Nephron progenitor cell (in vitro differentiated cells): ENCODE measurements at places on chromosomes 13 and 19.
A peak's percentile ranks its signal among the peaks of the same experiment; 100 is the strongest.

- peaks cover 56% of the 10 kb centered on the region for H3K4me1 ChIP-seq
- H3K4me3 ChIP-seq = peak overlapping the region; percentile 90
- H3K27me3 ChIP-seq = no peaks in the 10 kb centered on the region
- peaks cover 7% of the 10 kb centered on the region for H3K36me3 ChIP-seq
Observed at GRCh38 chr19:58519087-58519354, 589 bp downstream of the ZBTB45 start.

- H3K27ac ChIP-seq = no peak overlapping the region
- no peaks in the 10 kb centered on the region for H3K27me3 ChIP-seq
- H3K4me3 ChIP-seq = no peak overlapping the region
- H3K36me3 ChIP-seq = peaks cover 52% of the 10 kb centered on the region
- no peaks in the 10 kb centered on the region for H3K4me1 ChIP-seq
Observed at GRCh38 chr13:41813426-41813825, 147.5 kb downstream of the VWA8 start.

GRCh38 chr13:32281096-32281495 is 34.1 kb downstream of the ZAR1L start:
- no peaks in the 10 kb centered on the region for H3K36me3 ChIP-seq
- no peak overlapping the region for H3K4me3 ChIP-seq

DNA sequence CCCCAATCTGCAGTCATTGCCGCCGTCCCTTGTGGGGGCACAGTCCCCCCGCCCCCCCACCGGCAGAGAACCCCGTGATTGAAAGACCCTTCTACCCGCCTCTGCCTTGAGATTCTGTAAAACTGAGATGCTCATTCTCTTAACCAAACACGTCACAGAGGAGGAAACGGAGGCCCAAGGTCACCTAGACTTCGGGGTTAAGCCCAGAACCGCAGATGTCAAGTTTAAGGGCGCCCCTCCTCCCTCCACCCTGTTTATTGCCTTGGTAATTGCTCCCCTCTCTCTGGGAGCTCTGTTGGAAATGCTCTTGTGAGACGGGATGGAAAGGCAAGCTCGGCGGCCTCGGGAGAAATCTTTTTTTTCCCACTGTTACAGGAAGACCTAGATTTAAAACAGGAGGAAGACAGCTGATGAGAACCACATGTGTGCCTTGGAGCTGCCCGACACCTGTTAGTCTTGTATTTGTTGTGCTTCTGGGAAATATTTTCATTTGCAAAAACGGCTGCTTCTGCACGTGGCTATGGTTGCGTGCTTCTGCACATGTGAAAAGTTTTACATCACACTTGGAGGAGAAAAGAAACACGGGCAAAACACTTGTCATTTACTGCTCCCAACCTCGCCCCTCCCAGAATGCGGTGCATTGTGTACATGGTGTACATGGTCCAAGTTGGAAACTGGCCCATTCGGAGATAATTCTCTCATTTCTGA is 1.1 kb upstream of the MED26 start:
- DNase-seq = peak; percentile 32
- H3K27ac ChIP-seq = peak overlapping the region; percentile 43
- H3K4me1 ChIP-seq = peaks cover 29% of the 10 kb centered on the region

- H3K27ac ChIP-seq = no peak overlapping the region
- no peak for DNase-seq
- H3K36me3 ChIP-seq = no peaks in the 10 kb centered on the region
- H3K27me3 ChIP-seq = no peaks in the 10 kb centered on the region
Observed at GRCh38 chr13:83568019-83568418, 314.3 kb downstream of the SLITRK1 start.

DNA sequence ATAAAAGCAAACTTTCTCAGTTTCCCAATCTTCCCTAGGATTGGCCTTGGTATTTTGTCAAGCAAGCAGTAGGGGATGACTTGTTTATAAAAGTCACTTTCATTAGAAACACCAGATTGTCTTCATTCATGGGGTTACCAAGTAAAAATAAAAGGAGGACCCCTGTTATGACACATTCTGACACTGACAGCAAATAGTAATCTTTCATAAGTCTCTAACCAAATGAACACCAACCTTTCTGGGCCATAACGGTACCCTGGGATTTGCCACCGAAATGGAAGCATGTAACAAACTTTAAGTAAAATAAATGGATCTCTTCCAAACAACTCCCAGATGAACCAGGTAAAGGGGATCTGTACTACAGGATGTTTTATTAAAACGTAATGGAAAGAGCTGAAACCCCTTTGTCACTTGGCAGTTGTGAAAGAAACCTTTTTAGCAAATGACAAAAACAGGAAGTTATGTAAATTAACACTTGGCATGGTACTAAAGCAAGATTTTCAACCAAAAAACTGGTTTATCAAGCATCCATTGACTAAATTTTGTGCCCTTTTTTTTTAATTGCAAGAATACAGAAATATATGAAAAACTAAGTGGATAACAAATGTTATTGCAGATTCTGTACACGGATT is 335.6 kb downstream of the RBM26 start:
- DNase-seq = no peak
- no peak overlapping the region for H3K4me3 ChIP-seq
- H3K4me1 ChIP-seq = no peaks in the 10 kb centered on the region
- no peaks in the 10 kb centered on the region for H3K27me3 ChIP-seq

DNA sequence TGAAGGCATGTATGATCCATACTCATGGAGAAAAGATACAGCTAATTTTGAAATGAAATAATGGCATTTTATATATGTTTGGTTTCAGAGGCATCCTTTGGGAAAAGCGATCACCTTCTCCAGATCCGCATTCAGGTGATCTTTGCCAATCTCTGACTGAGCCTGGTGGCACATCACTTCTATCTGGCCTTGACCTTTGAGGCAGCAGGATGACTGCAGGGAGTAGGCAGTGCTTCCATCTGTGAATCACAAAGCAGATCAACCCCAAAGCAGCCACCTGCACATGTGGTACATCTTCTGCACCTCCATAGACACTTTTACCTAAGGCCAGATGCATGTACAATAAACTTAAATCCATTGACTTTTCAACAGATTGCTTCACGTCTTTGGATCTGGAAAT is 53.4 kb downstream of the SPATA13 start:
- no peaks in the 10 kb centered on the region for H3K36me3 ChIP-seq
- no peak overlapping the region for H3K27ac ChIP-seq
- no peak for DNase-seq
- H3K4me1 ChIP-seq = peaks cover 20% of the 10 kb centered on the region
- peaks cover 2% of the 10 kb centered on the region for H3K27me3 ChIP-seq
- H3K4me3 ChIP-seq = no peak overlapping the region

DNA sequence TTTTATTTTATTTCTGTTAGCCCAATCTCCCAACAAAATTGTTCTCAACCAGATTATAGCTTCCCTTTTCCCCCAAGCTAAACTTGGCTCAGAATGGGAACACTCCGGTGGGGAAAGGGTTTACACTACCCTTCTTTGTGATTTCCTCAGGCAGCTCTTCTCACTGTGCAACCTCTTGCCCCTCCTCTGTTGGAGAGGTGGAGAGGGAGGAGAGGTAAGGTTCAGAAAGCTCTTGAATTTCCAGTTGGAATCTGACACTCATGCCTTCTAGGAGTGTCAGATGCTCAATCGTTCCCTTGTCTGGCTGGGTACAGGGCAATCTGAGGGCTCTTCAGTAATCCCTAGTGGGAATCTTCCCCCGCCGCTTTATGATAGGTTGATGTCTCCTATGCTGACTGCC is 486.1 kb upstream of the KLF12 start:
- no peak for DNase-seq
- no peak overlapping the region for H3K4me3 ChIP-seq
- H3K27ac ChIP-seq = peak overlapping the region; percentile 81
- no peaks in the 10 kb centered on the region for H3K36me3 ChIP-seq

DNA sequence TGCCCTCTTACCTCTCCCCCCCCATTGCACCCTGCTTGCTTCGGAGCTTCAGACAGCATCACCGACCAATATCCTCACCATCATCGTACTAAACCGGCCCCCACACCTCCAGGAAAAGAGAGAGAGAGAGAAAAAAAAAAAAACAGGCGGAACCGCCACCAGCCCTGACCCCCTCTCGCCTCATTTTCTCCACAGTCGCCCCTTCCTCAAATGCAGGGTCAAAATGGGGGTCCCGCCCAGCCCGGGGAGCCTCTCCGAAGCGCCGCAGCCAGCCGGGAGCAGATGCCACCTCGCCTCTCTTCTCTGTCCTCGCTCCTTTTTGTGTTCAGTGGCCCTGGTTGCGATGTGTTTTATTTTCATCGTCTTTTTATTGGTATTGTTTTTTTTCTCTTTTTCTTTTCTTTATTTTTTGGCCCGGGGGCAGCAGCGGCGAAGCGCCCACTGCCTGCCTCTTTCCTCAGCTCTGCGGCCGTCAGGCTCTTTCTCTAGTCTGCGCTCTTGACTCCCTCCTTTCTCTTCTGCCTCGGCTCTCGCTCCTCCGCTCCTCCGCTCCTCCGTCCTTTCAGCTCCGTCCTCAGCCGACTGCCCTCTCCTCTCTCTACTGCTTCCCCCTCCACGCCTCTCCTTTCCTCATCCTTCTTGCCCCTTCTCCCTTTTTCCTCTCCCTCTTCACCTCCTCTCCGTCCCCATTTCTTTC is 41.4 kb downstream of the DEDD2 start:
- H3K36me3 ChIP-seq = no peaks in the 10 kb centered on the region
- no peak overlapping the region for H3K27ac ChIP-seq

GRCh38 chr13:36571444-36571843 is 102.4 kb upstream of the SERTM1 start:
- peaks cover 5% of the 10 kb centered on the region for H3K4me1 ChIP-seq
- H3K36me3 ChIP-seq = no peaks in the 10 kb centered on the region
- H3K4me3 ChIP-seq = no peak overlapping the region
- peaks cover 2% of the 10 kb centered on the region for H3K27me3 ChIP-seq
- no peak overlapping the region for H3K27ac ChIP-seq

DNA sequence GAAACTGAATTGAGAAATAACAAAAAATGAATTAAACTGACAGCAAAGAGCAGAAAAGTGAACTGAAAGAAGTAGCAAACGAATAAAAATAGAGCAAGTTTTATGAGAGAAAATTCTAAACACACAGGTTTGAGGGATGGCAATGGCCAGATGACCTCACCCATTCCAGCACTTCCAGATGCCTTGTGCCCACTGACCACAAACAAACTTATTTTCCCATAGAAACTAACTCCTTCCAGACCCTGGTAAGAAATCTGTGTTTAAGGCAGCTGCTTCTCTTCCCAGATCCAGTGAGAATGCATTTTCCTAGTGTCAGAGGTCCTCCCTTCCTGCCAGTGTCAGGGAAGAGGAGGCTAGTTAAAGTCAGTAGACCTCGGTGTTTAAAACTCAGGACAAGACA is 51.7 kb downstream of the RXFP2 start:
- H3K36me3 ChIP-seq = no peaks in the 10 kb centered on the region
- H3K4me1 ChIP-seq = peaks cover 23% of the 10 kb centered on the region
- H3K27me3 ChIP-seq = no peaks in the 10 kb centered on the region
- DNase-seq = no peak
- H3K27ac ChIP-seq = no peak overlapping the region

GRCh38 chr19:50152578-50152977 is 10.5 kb downstream of the IZUMO2 start:
- no peak overlapping the region for H3K27ac ChIP-seq
- H3K27me3 ChIP-seq = peaks cover 60% of the 10 kb centered on the region
- DNase-seq = no peak

DNA sequence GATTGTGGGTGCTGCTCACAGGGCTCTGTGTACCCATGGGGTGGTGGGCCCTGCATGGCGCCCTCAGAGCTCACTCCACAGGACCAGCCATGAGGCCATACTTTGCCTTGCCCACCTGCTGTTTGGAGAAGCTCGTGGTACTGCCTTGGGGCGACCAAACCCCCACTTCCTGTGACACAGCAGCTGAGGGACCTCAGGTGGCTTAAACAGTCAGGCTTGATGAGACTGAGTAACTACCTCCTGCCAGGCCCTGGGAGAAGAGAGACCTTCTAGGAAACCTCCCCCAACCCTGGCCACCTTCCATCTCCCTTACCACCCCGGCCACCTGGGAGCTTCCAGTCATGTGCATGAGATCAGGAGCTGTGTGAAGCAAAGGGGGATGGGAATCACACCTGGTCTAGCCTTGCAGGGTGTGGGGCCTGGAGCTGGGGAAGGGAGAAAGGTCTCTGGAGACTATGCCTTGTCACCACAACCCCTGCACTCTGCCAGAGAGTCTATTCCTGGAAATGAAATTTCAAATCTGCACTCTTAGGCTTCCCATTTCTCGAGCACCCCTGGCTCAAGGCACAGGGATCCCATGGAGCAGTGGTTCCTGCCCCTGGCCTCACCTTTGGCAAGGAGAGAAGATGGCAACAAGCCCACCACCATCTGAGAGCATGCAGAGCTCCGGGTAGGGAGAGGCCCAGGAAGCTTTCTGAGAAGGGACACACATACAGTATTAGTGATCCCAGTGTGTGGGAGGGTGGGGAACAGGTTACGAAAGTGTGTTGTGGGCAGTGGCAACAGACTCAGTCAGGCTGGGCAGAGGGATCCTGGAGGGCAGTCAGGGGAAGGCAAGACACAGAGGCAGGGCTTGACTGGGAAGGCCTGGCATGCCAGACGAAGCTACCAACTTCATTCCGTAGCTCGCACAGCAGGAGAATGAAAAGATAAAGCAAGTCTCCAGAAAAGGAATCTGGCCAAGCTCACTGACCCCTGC is 125.0 kb downstream of the URI1 start:
- H3K4me3 ChIP-seq = no peak overlapping the region
- DNase-seq = no peak
- peaks cover 17% of the 10 kb centered on the region for H3K27me3 ChIP-seq
- no peak overlapping the region for H3K27ac ChIP-seq
- H3K4me1 ChIP-seq = peaks cover 19% of the 10 kb centered on the region

- no peak for DNase-seq
- H3K4me1 ChIP-seq = peaks cover 35% of the 10 kb centered on the region
Observed at GRCh38 chr19:10898633-10899032, 27.3 kb downstream of the CARM1 start.

GRCh38 chr13:45925151-45925550 is 73.6 kb upstream of the SIAH3 start:
- H3K27me3 ChIP-seq = peaks cover 6% of the 10 kb centered on the region
- DNase-seq = no peak
- no peaks in the 10 kb centered on the region for H3K4me1 ChIP-seq
- no peaks in the 10 kb centered on the region for H3K36me3 ChIP-seq
- H3K27ac ChIP-seq = no peak overlapping the region

DNA sequence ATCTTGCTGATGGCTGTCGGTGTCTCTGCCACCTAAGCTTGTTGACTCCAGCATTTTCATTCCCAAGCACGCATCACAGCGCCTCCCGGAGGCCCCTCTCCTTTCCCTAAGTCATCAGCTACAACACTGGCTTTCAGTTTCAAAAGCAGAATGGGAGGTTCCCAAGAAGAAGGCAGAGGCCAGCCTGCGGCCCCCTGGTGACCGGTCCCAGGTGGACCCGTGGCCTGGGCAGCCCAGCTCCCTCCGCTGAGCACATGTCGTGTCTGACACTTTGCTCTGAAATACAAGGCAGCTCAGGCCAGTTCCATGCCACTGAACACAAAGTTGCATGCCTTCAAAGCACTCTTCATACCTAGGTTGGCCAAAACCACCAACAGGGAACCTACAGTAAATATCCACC is 8.5 kb downstream of the MLLT1 start:
- no peak for DNase-seq
- H3K36me3 ChIP-seq = peaks cover 39% of the 10 kb centered on the region
- H3K4me1 ChIP-seq = peaks cover 93% of the 10 kb centered on the region
